ENCODE measurements at places on chromosomes 7 and 10.

DNA sequence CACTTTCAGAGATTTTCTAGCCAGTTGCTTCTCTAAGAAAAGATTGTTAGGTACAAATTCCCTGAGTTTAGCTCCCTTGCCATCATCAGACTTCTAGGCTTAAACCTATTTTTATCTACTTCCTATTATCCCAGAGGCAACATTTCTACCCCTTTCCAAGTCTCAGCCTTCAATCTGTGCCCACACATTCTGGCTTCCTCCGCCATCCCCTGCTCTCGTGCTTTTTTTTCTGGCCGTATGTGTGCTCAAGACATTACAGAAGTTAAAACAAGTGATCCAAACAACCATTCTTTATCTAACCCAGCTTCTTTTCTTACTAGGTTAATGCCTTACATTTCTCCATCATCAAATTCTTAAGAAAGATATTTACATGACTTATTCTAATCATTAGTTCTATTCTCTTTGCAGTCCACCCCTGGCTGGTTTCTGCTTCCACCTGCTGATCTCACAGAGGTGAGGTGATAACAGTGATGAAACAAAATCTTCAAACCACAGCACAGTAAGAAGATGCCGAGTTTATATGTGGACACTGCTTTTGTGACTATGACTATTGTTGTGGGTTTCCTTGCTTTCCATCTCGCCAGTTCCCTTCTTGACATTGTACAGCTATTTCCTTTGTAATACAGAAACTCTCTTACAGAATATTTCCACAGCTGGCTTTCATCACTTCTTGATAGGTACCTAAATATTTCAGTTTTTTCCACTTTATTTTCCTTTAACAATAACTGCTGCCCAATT lies 18.3 kb upstream of the CDK6 start:
- DNase-seq: no peak

DNA sequence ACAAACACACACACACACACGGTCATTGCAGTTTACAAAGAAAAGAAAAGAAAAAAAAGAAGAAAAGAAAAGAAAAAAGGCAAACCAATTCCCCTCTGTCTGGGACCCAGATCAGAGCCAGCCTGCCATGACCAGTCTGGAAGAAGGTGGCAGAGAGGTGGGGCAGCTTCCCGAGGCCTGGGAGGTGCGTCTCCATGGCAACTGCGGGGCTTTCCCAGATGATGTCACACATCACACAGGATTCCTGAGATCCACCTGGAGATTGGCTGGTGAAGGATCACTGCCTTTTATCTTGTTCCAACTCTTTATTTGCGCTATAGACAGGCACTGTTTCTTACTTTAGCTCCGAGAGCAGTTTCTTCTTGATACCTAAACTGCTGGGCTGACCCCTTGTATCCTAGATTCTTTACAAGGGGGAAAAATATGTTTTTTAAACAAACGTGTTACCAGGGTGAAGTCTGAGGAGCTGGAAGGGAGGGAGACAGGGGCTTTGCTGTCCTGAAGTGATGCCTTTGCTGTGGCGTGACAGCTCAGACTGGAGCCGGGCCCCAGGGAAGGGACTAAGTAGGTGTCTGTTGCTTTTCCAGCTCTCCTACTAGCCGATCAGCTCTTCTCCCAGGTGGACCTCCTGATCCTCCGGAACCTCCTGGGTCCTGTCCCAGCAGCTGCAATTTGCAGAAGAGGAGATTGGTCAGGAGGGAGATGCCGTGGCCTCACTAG lies 298.5 kb downstream of the KLF6 start:
- DNase-seq: no peak

DNA sequence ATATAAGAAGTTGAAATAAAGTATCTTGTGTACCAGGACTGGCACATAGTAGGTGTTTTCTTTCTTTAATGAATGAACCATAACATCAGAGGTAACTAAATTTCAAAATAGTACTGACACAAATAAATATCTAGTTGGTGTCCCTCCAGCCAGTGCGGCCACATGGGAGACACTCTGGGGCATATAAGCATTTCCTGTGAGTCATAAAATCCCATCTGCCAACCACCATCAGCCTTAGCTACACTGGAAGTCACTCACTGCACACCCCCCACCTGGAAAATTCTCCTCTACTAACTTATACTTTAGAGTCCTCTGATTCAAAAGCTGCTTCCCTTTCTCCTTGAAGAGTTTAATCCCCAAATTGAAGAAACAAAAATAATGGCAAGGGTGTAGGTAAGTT lies 32.5 kb downstream of the DYDC1 start:
- DNase-seq: no peak

GRCh38 chr7:20738518-20739481 lies 47.9 kb downstream of the SP8 start:
- no peak for DNase-seq

All from activated T-helper 1 cell treated with anti-CD3 and anti-CD28 coated beads, Interleukin-2, amount 50 U/mL, for 16 hours (primary cell).